ENCODE measurements at places on chromosomes 4 and X.

- DNase-seq: no peak
These were observed 466.6 kb downstream of the INPP4B start for GRCh38 chr4:142379277-142380051.

DNA sequence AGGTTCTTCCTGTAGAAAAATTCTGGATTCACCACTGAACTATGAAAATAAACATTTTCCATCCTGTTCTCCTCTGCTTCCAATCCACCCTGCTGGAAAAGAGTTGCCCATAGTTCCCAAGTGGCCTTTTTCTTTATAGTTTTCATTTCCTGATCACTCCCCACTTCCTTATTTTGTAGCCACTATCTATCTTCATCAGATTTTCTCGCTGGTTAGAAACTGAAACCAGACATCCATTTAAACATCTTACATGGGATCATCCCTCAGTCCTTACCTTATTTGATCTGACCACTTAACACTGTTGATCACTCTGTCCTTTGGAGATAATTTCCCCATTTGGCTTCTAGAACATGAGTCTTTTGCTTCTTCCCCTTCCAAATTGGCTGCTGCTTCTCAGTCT, 42.2 kb upstream of the SCOC start:
- DNase-seq: no peak

DNA sequence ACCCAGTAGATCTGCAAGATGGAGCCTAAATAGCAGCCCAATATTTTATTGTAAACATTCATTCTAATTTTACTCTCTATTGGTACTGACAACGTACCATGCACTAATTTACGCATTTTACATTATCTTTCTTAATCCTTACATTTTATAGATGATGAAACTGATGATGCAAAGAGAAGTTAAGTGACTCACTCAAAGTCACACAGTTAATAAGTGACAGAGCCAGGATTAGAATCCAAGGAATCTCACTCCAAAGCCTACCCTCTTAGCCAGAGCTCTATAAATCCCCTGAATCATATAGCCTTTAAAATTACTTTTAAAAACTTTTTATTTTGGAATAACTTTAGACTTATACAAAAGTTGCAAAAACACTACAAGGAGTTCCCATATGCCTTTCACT, 37.6 kb downstream of the PHKA1 start:
- DNase-seq: no peak

- peak; percentile 7 for DNase-seq
These were observed 223.9 kb upstream of the ANKRD50 start for GRCh38 chr4:124936427-124936826.

- DNase-seq: no peak
These were observed 31.6 kb upstream of the LSM6 start for GRCh38 chr4:146143888-146144287.

- DNase-seq: no peak
These were observed 75.3 kb upstream of the RAPGEF2 start for GRCh38 chr4:159027535-159027934.

DNA sequence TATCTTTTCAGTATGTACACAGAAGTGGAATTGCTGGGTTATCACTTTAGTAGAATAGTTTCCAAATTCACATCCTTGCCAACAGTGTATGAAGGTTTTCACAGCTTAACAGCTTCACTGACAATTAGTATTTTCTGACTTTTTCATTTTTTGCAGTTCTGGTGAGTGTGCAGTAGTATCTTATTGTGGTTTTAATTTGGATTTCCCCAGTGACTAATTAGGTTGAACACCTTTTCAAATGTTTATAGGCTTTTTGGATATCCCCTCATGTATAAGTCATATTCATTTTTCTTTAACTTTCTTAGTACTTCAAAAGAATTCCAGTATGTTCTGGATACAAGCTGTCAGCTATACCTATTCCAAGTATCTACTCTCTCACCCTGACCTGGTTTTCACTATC, 37.1 kb downstream of the BRCC3 start:
- no peak for DNase-seq

- no peak for DNase-seq
These were observed 198.8 kb upstream of the ANXA10 start for GRCh38 chr4:167893531-167893930.

- no peak for DNase-seq
These were observed 254.2 kb downstream of the ADAMTS3 start for GRCh38 chr4:72314869-72315268.

DNA sequence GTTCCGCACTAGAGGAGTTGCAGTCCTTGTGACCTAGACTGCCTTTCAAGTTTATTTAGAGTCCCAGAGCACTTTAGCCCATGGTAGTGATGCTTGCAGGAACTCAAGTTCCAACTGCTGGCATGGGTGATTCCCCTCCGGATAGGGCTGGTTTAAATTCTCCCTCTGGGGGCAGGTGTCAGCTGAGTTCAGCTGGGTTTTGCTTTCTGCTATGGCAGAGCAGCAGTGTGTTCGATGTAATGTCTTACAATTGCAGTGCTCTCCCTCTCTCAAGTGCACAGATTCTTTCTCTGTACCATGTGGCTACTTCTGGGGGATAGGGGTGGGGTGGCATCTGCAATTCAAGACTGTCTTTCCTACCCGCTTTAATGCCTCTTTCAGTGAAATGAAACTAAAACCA, 164.8 kb upstream of the ZIC3 start:
- DNase-seq: no peak

DNA sequence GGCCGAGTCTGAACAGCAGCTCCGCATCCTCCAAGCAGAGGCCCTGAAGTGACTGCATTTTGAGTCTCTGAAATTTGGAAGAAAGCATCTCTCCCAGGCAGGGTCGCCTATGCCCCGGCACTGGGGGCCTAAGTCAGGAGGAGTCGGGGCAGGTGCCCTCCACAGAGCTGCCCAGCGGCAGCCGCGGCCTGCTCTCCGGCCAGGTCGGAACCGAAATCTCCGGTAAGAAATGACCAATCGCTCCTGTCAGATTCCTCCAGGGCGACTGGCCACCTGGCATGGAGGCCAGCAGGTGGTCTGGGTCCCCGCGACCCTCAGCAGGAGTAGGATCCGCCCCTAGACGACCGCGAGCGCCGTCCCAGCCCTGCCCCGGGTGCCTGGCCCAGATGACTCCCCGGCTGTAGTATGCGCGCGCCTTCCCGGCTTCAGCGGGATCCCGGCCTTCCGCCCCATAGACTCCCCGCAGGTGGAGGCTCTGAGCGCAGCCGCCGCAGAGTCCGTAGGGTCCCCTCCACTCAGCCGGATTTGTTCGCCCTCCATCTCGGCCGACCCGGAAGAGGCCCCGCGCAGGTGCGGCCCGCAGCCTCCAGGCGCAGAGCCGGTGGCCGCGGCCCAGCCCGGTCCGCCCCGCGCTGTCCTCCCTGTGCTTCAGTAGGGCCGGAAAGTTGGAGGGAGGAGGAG, 1.5 kb downstream of the NKX1-1 start:
- DNase-seq: no peak

DNA sequence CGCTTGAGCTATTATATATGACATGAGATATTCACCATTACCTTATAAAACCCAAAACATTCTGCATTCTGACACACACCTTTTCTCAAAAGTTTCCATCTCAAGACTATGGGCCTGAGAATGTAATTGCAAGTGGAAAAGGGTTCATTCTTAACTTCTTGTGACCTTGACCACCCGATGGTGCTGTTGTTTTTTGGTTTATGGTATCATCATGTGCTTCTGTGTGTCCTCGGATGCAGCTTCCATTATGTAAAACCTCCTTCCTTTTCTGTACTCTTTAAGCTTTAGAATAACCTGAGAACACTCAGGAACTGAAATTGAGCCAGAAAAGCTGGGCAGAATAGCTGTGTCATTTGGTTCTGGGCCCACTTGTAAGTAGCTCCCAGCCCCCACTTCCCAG, 16.2 kb upstream of the PUDP start:
- DNase-seq: no peak

DNA sequence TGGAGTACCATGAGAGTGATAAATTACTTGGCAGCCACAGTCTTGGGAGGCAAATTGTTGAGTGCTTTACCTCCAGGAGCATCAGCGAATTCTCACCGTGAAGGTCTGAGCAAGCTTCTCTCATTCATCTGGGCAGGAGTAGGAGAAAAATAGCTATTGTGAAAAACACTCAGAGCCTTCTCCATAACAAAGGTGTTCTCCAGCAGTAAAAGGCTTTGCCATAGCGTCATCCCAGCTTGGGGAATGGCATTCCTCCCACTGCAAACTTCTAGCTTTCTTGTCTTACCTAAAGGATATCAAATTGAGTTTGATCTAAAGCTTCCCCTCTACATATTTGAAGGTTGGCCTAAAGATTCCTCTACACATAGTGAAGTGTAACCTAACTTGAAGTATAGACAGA, 29.8 kb upstream of the MAGEA11 start:
- DNase-seq: no peak

DNA sequence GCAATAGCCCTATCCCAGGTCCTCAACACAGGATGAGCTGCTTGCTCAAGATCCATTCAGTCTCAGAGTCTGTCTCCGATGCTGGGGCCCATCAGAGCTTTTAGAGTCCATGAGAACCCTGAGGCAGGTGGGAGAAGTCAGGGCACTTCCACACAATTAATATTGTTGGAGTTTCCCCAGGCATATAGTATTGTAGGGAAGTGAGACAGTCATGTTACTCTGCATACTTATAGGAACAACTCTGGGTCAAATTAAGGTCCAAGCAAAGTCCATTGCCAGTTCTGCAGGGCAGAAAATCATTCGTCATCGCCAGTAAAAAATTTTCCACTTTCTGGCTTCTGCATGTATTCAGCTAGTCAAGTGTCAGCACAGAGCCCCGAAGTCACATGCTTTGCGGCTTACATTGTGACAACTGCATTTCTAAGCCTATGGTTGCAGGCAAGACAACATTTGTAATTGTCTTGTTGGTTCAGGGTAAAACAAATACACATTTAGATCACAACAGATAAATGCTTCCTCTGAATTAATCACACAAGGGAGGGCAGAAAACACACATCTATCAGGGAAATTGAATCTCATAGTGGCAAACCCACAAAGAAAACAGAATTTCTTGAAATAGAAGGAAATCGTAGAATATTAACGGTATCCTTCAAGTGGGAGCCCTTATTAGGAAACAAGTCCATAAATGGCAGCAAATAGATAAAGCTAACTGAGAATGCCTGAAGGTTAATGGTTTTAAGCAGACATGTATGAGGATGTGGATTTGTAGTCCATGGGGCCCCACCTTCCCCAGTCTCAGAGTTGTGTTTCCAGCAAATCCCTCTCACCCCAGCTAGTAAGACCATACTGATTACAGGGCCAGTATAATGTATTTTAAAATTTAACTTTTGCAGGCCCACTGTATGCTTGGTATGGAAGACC, 412.1 kb upstream of the RASGEF1B start:
- no peak for DNase-seq

- DNase-seq: no peak
These were observed 168.1 kb downstream of the EPHA5 start for GRCh38 chr4:65502131-65502701.

DNA sequence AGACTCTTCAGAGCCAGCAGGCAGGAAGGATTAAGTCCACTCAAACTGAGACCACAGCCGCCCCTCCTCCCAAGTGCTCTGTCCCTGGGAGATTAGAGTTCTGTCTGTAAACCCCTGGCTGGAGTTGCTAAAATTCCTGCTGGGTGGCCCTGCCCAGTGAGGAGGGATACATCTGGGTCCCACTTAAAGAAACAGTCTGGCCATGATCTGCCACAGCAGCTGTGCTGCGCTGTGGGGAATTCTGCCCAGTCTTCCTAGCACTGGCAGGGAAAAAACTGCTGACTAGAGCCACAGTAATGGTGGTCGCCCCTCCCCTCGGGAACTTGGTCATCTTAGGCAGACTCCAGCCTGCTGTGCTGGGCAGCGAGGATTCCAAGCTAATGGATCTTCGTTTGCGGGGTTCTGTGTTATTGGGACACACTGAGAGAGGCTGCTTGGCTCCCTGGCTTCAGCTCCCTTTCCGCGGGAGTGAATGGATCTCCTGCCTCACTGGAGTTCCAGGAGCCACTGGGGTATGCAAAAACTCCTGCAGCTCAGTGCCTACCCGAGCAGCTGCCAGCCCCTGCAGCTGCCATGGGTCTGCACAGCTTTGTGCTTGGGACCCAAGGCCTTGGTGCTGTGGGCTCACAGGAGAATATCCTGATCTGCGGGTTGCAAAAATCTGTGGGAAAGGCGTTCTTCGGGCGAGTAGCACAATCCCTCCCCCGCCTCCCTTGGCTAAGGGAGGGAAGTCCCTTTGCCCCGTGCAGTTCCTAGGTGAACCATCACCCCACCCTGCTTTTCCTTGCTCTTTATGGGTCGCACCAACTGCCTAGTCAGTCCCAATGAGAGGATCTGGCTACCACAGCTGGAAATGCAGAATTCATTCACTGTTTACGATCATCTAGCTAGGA, 15.7 kb downstream of the ZXDB start:
- no peak for DNase-seq

DNA sequence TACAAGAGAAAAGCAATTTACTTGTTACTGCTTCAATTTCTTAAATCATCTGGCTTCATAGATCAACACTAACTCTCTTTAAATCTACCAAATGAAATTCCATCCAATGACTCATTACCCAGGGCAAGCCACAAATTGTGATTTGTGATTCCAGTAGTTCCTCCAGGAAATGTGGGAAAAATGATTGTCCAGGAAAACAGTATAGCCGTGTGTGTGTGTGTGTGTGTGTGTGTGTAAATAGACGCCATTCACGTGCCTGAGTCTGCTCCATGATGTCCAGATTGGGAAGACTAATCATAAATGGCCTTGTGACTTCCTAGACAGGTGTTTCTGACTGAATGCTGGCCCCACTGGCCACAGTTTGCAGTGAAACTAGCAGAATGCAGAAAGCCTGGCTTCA, 121.3 kb downstream of the HS6ST2 start:
- no peak for DNase-seq

DNA sequence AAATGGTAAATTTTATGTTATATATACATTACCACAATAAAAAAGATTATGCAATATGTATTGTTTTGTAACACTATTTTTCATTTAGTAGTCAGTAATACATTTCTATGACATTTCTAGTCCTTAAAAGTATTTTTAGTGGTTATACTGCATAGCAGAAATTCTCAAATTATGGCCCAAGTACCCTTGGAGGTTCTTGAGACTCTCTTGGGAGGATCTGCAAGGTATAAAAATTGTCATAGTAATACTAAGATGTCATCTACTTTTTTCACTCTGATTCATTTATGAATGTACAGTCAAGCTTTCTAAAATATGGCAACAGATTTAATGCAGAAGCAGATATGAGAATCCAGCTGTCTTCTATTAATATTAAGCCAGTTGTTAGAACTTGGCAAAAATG, 138.6 kb upstream of the NAP1L5 start:
- no peak for DNase-seq

DNA sequence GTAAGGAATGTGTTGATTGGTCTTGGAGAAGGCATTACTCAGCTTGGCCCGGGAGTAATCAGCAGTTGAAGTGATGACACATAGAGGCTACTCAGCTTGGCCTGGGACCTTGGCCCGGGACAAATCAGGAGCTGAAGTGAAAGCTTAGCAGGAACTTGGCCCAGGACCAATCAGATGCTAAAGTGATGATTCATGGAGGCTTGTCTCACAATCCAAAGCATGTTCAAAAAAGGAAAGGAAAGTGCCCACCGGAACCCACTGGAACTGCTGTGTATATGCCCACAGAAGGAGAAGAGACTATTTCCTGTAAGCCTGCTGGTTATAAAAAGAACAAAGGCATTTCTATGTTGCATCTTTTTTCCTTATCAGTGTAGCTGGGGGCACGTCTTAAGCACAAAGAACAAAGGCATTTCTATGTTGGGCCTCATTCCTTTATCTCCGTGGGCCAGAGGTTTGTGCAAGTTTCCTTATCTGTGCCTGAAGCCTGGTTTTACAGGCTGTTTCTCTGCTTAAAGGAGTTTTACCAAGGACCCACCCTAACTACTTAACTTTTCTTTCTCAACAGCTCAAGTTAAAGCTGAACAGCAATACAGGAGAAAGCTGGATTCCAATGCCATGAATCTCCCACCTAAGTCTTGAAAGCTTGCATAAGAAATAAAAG, 1176.7 kb downstream of the NLGN4X start:
- DNase-seq: no peak

- no peak for DNase-seq
These were observed 566.3 kb upstream of the NR3C2 start for GRCh38 chr4:149008415-149009025.
